Amygdala (tissue), 56 donors: ENCODE measurements at places on chromosomes 16 and 17.

- no peak for DNase-seq
Observed at GRCh38 chr17:74704544-74704943, 8.2 kb downstream of the CD300LF start.

GRCh38 chr16:79213214-79213613, 387.3 kb downstream of the MAF start:
- DNase-seq, result no peak

DNA sequence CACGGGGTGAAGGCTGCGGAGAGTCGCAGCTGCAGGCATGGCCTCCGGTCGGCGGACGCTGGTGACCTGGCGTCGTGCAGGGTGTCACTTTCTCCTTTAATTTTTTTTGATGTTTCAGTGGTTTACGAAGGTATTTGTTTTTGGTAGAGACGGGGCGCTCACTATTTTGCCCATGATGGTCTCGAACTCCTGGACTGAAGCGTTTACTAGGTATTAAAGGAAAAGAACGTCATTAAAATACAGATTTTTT, 17.1 kb downstream of the ZNF213 start:
- no peak for DNase-seq

- DNase-seq, result no peak
Observed at GRCh38 chr17:68356520-68356919, 65.2 kb downstream of the ARSG start.

DNA sequence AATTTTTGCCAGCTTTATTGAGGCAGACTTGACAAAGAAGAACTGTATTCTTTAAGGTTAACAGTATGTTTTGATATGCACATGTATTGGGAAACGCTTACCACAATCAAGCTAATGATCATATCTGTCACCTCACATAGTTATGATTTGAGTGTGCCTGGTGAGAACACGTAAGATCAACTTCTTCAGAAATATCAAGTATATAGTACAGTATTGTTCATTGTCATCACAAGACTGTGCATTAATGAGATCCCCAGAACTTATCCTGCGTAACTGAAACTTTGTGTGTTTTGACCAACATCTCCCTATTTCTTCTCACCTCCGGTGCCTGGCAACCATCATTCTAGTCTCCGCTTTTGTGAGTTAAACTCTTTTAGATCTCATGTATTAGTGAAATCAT, 756.4 kb upstream of the EEF2KMT start:
- DNase-seq, result no peak

DNA sequence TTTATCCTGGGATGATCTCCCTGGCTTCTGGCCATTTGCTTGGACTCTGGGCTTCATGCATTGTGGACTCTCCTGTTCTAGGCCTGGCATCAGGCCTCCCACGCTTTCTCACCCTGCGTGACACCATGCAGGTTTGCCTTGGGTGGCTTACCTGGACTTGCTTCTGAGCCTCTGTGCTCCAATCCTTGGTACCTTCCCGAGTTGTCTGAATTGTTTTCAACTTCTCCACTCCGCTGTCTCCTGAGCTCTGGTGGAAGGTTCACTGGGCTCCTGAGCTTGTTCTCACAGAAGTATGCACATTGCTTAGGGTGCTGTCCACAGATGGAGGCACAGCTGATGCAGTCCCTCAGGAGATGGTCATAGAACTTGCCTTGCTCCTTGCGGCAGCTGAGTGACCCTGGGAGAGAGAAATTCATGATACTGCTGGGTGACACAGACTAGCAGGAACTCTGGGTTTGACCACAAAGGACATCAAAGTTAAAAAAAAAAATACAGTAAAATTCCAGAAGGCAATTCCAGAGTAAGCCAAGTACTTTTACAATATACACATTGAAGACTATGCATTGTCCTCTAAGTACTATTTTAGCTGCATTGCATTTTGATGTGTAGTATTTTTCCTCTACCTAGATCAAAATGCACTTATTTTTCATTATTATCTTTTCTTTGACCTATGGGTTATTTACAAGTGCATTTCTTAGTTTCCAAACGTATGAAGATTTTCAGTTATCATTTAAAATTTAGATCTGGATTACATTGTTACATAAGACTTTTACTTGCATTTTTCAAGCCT, 23.1 kb downstream of the TNFRSF13B start:
- DNase-seq, result no peak
